Nasal cavity respiratory epithelium epithelial cell of viscerocranial mucosa (primary cell): ENCODE measurements at places on chromosomes 6 and 20. TPM values are rescaled to one million over a fixed set of nuclear protein-coding genes. Genes with fewer than 3 reads are reported as not detected.

The RFX6 gene
- total RNA-seq = not detected in 2 replicates

The VWA7 gene
- 0.34 and 1.00 TPM in 2 replicates for total RNA-seq

The GMDS gene
- total RNA-seq = 8.5 and 21.0 TPM in 2 replicates

The SIRT5 gene
- 13.7 and 17.5 TPM in 2 replicates for total RNA-seq

The CLIC5 gene
- 0.07 TPM in 1 of 2 replicates, not detected in the other for total RNA-seq

The TAP2 gene
- 23.6 and 66.8 TPM in 2 replicates for total RNA-seq

The TINAG gene
- not detected in 2 replicates for total RNA-seq

The PSMA7 gene
- 358 and 369 TPM in 2 replicates for total RNA-seq

The KIAA1755 gene
- not detected in 2 replicates for total RNA-seq
